ENCODE measurements at places on chromosomes 1 and 21.

GRCh38 chr1:168279253-168279652 is 1.4 kb upstream of the TBX19 start:
- no peak overlapping the region for H3K4me3 ChIP-seq
- no peak for DNase-seq
- H3K27ac ChIP-seq, result no peak overlapping the region
- H3K4me1 ChIP-seq, result no peaks in the 10 kb centered on the region
- peaks cover 2% of the 10 kb centered on the region for H3K36me3 ChIP-seq
- peaks cover 4% of the 10 kb centered on the region for H3K27me3 ChIP-seq

DNA sequence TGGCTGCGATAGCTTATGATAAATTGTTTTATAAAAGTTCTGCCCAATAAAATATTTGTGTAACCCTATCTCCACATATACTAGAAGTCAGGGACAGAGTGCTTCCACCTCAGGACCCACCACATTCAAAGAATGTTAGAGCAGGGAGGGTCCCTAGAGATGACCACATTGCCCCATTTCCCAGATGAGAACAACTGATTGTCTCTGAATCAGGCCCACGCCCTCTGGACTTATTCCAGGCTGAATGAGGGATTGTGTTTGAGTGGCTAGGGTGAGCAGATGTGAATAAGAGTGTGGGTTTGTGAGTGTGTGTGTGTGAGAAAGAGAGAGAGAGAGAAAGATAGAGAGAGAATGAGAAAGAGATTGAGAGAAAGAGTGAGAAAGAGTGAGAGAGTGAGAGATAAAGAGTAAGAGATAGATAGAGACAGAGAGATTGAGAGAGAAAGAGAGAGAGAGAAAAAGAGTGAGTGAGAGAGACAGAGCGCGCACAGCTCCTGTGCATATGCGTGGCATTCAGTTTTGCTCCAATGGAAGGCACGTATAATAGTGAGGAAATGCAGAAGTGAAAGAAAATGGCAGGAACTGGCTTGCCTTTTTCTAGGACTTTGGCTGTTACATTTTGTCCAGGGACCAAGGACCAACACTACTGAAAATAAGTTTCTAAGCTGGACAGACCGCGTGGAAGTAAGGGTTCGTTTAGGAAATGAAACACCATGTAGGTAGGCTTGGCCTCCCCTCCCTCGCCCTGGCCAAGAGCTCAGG is 94.1 kb downstream of the ABCA4 start:
- no peak overlapping the region for H3K4me3 ChIP-seq
- DNase-seq, result no peak
- H3K4me1 ChIP-seq, result peaks cover 7% of the 10 kb centered on the region
- H3K27me3 ChIP-seq, result peaks cover 16% of the 10 kb centered on the region
- no peak overlapping the region for H3K27ac ChIP-seq
- no peaks in the 10 kb centered on the region for H3K36me3 ChIP-seq

DNA sequence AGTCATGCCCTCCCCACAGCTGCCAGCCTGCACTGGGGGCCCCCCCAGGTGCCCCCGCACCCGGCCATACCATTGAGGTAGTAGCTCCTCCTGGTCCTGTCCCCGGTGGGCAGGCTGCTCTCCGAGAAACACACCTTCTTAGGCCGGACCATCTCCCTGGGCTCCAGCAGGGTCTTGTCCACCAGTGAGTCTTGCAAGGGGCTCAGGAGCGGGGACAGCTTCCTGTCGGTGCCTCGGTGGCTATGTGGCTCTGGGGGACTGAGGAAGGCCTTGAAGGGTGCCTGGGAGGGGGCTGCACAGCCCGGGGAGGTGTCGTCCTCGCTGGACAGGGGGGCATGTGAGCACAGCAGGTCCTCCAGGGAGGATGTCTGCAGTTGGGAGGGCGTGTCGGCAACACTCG is 12.9 kb upstream of the FTCD start:
- H3K36me3 ChIP-seq, result no peaks in the 10 kb centered on the region
- H3K27ac ChIP-seq, result no peak overlapping the region
- no peak overlapping the region for H3K4me3 ChIP-seq
- H3K4me1 ChIP-seq, result peaks cover 6% of the 10 kb centered on the region
- DNase-seq, result no peak

GRCh38 chr1:209911746-209912145 is 26.3 kb upstream of the SYT14 start:
- no peaks in the 10 kb centered on the region for H3K4me1 ChIP-seq
- no peak for DNase-seq
- no peaks in the 10 kb centered on the region for H3K36me3 ChIP-seq

GRCh38 chr1:4017636-4018365 is 117.7 kb upstream of the C1orf174 start:
- no peaks in the 10 kb centered on the region for H3K27me3 ChIP-seq
- H3K4me1 ChIP-seq, result no peaks in the 10 kb centered on the region

GRCh38 chr1:68206848-68207689 is 25.3 kb downstream of the WLS start:
- no peak overlapping the region for H3K4me3 ChIP-seq
- no peaks in the 10 kb centered on the region for H3K4me1 ChIP-seq
- no peak overlapping the region for H3K27ac ChIP-seq
- H3K36me3 ChIP-seq, result no peaks in the 10 kb centered on the region
- no peak for DNase-seq

DNA sequence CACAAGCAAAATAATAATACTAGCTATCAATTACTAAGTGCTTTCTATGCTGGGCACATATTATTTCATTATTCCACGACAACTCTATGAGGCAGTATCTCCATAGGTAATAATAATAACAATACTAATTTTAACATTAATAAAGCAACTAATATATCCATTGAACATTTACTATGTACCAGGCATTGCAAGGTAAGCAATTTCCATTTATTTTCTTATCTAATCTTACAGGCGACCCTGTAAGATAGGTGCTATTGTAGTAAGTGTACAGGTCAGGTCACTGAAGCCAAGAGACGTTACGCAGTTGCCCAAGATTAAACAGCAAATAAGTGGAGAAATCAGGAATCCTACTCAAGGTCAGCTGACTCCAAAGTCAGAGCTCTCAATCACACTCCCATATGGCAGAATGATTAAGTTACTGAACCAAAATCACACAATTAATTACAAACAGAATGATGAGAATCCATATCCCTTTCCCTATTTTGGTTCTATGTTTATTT is 198.4 kb downstream of the SLC45A1 start:
- no peaks in the 10 kb centered on the region for H3K27me3 ChIP-seq
- DNase-seq, result no peak
- H3K4me1 ChIP-seq, result peaks cover 45% of the 10 kb centered on the region
- peaks cover 20% of the 10 kb centered on the region for H3K36me3 ChIP-seq
- no peak overlapping the region for H3K4me3 ChIP-seq

DNA sequence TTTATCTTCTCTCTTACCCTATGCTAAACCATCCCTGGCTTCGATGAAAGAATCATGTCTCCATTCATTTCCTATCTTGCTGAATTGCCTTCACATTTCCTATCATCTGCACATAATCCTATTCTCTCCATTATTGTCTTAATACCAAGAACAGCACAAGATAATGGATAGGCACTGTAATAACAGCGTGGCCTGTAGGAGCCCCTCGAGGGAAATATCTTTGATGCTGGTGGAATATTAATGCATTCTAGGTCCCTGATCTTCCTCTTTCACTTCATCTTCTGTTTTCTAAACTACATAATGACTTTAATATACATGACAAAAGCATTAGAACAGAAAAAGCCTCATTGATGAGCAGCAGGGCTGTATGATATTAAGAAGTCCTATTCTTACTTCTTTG is 720.6 kb downstream of the RWDD3 start:
- no peak overlapping the region for H3K4me3 ChIP-seq
- no peaks in the 10 kb centered on the region for H3K4me1 ChIP-seq
- H3K27ac ChIP-seq, result no peak overlapping the region
- no peaks in the 10 kb centered on the region for H3K36me3 ChIP-seq

DNA sequence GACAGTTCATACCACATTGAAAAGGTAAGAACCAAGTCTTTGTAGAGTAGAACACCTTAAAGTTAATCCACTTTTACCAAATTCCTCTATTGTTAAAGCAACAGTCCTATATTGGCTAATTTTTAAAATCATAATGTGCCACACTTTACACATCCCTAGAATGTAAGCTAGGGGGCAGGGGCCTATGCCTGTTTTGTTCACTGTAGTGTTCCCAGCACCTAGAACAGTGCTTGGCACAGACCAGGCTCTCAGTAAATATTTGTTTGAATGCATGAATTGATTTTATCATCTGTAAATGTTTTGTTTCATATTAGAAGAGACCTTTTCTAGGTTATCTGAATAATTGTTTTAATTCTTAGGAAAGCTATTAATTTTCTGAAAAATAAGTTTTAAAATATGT is 9.1 kb downstream of the SMAP2 start:
- peaks cover 72% of the 10 kb centered on the region for H3K4me1 ChIP-seq
- H3K27me3 ChIP-seq, result no peaks in the 10 kb centered on the region
- DNase-seq, result no peak
- peaks cover 41% of the 10 kb centered on the region for H3K36me3 ChIP-seq
- peak overlapping the region; percentile 88 for H3K4me3 ChIP-seq

GRCh38 chr21:38965241-38965640 is 159.5 kb downstream of the ETS2 start:
- no peaks in the 10 kb centered on the region for H3K36me3 ChIP-seq
- peaks cover 6% of the 10 kb centered on the region for H3K4me1 ChIP-seq
- no peak for DNase-seq
- H3K27me3 ChIP-seq, result no peaks in the 10 kb centered on the region
- H3K4me3 ChIP-seq, result no peak overlapping the region
- H3K27ac ChIP-seq, result no peak overlapping the region

DNA sequence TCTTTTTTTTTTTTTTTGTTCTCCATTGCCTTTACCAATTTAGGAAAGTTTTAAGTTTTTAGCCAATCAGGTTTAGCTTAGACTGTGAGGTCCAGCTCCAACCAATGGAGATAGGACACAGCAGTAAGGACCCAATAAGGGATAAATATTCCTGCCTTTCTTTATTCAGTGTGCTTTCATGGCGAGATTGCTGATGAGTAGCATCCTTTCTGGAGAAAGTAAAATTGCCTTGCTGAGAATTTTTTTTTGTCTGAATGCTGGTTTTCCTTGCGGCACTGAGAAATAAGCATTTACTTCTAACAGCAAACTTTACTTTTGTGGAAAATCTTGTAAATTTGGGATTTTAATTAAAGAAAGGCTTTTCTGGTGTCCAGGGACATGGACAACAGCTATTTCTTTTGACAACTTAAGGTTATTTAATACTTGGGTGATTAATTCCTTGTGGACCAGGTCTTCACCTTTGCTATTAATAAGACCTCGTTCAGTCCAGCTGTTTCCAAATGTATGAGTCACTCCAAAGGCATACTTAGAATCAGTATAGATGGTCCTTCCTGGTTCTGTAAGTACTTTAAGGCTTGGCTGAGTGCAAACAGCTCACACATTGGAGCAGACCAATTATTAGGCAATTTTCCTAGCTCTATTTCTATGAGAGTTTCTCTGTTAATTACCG is 54.1 kb downstream of the SERINC2 start:
- H3K27ac ChIP-seq, result no peak overlapping the region
- H3K4me3 ChIP-seq, result no peak overlapping the region
- DNase-seq, result no peak

DNA sequence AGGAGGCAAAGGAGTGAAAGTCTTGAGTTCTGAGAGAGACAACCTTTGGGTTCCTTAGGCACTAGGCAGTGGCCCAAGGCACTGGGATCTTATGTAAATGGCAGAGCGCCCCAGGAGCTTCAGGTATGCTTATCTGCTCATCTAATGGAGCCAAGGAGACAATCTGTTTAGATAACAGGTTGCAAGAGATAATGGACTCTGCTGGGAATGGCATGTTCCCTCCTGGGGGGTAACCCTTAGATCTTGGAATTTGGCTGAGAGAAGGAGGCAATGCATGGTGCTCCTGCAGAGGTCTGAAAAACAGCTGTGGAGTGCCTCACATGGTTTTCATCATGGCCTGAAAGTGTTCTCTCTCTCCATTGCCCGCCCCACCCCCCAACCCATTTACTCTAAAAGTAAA is 44.1 kb upstream of the WLS start:
- H3K4me1 ChIP-seq, result no peaks in the 10 kb centered on the region
- H3K27ac ChIP-seq, result no peak overlapping the region
- H3K4me3 ChIP-seq, result no peak overlapping the region
- no peaks in the 10 kb centered on the region for H3K27me3 ChIP-seq

- H3K27me3 ChIP-seq, result no peaks in the 10 kb centered on the region
- peaks cover 12% of the 10 kb centered on the region for H3K4me1 ChIP-seq
- H3K36me3 ChIP-seq, result peaks cover 34% of the 10 kb centered on the region
- no peak overlapping the region for H3K4me3 ChIP-seq
Measured at GRCh38 chr21:45535341-45536081, 6.7 kb downstream of the SLC19A1 start.

DNA sequence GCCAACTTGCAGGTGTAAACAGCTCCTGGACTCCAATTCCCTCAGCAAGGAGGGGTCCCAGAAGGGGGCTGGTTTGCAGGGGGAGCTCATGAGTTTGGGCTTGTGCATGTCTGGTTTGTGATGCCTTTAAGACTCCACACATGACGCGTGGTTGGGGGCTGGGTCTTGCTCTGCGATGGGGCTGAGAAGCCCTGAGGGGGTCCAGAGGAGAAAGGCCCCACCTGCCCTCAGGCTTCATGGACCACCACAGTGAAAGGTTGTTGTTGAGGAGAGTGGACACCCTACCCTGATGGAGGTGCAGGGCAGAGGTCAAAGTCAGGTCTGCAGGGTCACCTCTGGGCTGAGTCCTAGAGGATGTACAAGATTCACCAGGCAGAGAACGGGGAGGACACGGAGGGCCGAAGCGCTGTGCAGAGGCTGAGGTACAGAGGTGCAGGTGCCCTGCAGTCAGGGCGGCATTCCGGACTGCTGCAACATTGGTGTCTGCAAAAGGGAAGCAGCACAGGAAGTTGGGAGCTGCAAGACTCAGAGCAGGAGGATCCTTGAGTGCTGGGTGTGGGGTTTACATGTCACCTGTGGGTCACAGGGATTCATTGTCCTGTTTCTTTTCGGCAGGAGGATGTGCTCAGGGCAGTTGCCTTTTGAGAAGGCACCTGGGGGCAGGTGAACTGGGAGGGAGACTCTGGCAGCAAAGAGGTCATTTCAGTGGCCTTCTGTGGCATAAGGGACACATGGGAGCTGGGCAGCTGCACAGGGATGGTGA is 399.4 kb downstream of the PTPRU start:
- H3K27me3 ChIP-seq, result peaks cover 7% of the 10 kb centered on the region
- no peaks in the 10 kb centered on the region for H3K4me1 ChIP-seq
- no peaks in the 10 kb centered on the region for H3K36me3 ChIP-seq
- H3K4me3 ChIP-seq, result no peak overlapping the region
- no peak for DNase-seq

GRCh38 chr1:107169615-107170014 is 28.8 kb downstream of the NTNG1 start:
- H3K27ac ChIP-seq, result no peak overlapping the region
- DNase-seq, result no peak
- H3K36me3 ChIP-seq, result no peaks in the 10 kb centered on the region
- no peaks in the 10 kb centered on the region for H3K27me3 ChIP-seq
- H3K4me3 ChIP-seq, result no peak overlapping the region
- no peaks in the 10 kb centered on the region for H3K4me1 ChIP-seq

GRCh38 chr1:57311006-57311405 is 112.9 kb downstream of the DAB1 start:
- DNase-seq, result no peak
- H3K27ac ChIP-seq, result no peak overlapping the region
- H3K4me3 ChIP-seq, result no peak overlapping the region
- H3K27me3 ChIP-seq, result no peaks in the 10 kb centered on the region

GRCh38 chr1:117258791-117259190 is 48.1 kb upstream of the VTCN1 start:
- no peaks in the 10 kb centered on the region for H3K4me1 ChIP-seq
- peaks cover 3% of the 10 kb centered on the region for H3K27me3 ChIP-seq
- no peak for DNase-seq
- H3K36me3 ChIP-seq, result no peaks in the 10 kb centered on the region
